ENCODE measurements at places on chromosomes 3 and 15.

- DNase-seq = peak; percentile 100
Observed at GRCh38 chr3:135272026-135272669, 477.1 kb downstream of the EPHB1 start.

DNA sequence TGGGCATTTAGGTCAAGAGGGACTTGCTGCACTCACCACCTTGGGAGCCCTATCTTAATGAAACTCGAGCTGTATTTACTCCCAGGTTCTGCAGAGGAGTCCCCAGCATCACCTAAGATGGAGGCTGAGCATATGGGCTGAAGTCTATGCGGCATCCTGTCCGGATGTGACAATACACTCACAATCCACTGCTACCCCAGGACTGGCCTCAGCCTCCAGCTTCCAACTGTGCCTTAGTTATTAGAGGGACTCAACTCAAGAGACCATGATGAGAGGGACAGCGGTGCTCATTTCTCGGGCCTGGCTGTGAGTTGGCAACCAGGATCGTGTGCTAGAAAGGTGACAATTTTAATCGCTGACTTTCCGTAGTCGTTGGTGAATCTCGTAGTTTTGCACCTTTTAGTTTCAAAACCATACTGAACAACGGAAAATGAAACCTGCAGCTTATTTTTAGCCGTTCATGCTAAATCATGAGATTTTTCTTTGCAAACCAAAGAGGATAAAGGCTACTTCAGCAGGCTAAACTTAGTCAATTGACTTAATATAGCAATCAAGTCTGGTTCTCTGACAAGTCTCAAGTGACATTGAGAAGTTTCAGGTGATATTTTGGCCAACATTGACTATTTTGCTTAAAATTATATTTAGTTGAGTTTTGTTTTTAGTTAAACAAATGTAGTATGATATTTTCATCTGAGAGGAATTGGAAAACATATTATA, 11.1 kb downstream of the ZBTB38 start:
- DNase-seq = no peak

DNA sequence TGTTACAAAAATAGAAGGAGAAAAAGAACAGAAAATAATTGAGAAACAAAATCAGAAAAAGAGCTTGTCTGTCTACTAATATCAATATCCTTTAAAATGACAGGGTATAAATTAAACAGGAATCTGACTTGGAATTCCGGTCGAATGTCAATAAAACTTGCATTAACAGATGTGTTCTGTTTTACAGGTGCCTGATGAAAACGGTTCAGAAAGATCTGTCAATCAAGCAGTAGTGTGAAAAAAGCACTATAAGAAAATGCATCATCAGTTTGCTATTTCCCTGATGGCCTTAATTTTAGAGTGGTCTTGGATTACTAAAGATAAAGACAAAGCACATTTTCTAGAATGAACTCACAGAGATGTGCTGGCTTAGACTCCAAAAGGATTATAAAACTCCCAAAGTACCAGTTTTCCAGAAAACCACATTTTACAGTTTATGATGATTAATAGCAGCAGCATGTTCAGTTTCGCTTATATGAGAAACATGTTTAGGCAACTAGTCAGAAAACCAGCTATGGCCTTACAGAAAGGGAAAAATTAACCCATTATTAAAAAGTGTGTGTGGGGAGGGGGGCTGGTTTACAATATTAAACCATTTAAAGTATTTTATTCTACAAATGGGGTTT, 8.2 kb upstream of the C3orf38 start:
- DNase-seq = no peak

DNA sequence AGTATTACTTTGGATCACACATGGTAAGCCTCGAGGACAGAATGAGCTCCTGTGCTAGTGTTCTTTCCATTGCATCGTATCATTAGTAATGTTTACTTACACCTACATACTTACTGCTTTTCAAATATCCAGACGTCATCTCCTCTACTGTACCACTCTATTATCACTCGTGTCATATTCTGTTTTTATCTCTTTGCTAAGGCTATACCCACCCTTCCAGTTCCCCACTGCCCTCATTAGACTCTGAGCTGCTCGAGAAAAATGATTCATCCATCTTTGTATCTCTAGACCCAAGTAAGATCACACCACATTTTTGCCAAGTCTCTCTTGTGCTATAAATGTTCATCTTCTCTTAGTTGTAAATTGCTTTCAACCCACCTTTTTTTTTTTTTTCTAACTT, 245.7 kb downstream of the TIGIT start:
- DNase-seq = no peak

DNA sequence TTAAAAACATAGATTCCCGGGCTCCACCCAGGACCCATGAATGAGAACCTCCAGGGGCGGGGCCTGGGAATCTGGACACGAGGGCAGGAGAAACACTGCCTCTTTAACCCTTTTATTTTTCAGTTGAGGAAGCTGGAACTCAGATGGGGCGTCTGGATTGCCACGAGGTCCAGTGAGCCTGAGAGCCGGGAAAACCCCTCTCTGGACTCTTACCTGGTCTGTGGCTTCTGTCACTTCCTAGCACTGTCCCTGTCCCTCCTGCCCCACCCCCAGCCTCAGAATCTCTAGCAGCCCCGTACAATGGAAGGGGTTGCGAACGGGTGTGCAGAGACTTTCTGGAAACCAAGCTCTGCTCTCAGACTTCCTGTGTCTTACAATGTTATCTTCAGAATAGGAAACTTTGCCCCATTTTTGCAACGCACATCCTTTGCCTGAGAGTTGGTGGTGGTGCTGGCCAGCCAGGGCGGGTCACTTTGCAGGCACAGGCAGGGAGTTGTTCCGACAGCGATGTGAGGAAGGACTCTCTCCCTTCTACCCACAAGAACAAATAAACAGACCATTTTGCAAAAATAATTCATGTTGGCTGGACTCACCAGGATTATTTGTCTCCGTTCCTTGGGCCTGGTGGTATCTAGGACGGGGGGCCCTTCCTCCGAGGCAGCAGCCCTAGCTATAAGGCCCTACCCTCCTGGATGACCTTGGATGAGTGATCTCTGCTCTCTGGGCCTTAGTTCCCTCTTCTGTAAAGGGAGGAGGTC, 59.1 kb downstream of the SMAD6 start:
- DNase-seq = no peak

GRCh38 chr15:57619746-57620145, 28.0 kb downstream of the MYZAP start:
- no peak for DNase-seq

- DNase-seq = no peak
Observed at GRCh38 chr15:74392451-74392830, 25.0 kb upstream of the CYP11A1 start.

GRCh38 chr15:91298101-91298500, 198.0 kb downstream of the SV2B start:
- no peak for DNase-seq

- no peak for DNase-seq
Observed at GRCh38 chr3:13781417-13781816, 98.5 kb downstream of the WNT7A start.
